ENCODE measurements at places on chromosomes 11 and 22.

GRCh38 chr22:29449296-29449875 lies 11.0 kb downstream of the RFPL1 start:
- no peak for DNase-seq

GRCh38 chr11:93519179-93519578 lies 24.0 kb downstream of the SMCO4 start:
- DNase-seq = no peak

DNA sequence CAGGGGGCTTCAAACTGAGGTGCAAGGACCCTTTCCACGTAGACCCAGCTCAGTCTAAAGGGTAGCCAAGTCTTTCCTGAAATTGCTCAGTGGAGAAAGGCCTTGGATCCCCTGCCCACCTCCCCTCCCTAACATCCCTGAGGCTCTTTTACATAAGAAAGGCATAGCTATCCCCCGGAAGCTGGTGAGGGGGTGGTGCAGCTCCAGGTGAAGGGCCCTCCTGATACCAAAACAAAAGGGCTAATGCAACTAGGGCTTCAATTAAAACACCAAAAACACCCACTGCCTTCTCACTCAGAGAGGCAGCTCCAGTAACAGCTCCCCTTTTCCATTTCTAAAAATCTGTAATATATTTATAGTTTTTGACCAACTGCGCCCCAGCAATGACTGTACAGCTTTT lies 5.8 kb downstream of the SHANK2 start:
- no peak for DNase-seq

GRCh38 chr11:93552874-93553273 lies 9.7 kb upstream of the SMCO4 start:
- no peak for DNase-seq

DNA sequence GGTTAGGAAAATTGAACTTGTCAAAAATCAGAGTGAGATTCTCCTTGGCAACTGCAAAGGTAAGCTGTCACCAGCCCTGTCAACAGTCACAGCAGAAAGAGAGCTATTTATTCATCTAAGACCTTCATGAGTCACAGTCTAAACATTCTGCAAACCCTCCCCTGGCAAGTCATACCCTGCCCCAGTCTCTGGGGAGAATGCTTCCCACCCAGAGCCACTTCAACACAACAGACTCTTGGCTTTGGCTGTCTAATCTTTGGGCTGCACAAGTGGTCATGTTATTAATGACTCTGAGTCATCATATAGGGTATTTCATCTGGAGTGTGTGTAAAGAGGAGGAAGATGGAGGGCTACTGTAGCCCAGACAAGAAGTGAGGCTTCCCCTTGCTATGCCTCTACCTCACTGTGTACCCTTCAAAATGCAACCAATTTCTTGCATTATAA lies 153.4 kb downstream of the CCDC34 start:
- DNase-seq = peak; percentile 56

DNA sequence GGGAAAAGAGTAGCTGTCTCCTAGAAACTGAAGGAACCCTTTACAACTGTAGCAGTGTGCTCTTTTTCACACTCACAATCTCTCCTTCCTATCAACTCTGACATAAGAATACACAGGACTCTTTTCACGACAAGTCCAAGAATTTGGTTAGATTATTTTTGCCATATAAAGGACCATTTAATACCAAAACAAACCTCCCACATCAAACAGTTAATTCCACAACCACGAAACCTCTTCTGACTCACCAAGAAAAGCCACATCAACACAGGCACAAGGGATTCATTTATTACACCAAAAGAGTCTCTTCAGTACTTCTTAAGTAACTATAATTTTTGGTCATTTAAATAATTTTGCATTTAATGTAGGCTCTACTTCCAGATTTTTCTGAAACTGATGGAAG lies 222.6 kb upstream of the PITPNB start:
- DNase-seq = peak; percentile 18

DNA sequence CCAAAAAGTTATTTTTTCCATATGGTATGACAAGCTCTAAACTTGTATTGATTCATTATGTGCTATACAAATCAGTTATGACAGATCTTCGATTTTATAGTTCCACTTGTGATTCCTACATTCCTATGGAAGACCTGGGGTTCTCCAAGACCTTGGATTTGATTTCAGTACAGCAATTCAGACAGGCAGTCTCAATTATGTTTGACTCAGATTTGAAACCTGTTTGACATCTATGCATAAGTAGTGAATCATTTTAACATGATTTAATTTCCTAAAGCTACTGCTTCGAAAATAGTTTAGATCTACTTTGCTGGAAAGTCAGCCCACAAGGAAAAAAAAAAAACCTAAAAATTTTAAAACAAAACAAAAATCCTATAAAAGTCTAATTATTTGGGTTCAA lies 820.4 kb downstream of the LUZP2 start:
- peak; percentile 3 for DNase-seq

- no peak for DNase-seq
Measured at GRCh38 chr11:85257837-85258236, 369.3 kb downstream of the DLG2 start.

DNA sequence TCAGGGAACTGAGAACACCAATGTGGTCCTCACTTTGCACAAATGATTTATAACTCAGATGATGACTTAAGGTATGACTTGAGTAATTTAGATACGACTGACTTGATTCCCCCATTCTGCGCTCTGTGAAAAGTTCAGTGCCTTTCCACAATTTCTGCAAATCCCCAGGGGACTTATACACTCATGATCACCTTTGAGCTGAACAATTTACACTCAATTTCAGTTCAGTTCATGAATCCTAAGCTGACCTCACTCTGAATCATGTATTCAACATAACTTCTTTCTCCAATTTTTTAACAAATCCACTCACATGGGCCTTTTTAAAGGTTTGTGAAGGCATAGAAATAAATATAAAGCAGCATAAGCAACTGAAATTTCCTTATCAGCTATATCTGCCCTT lies 274.2 kb downstream of the FAM76B start:
- no peak for DNase-seq

DNA sequence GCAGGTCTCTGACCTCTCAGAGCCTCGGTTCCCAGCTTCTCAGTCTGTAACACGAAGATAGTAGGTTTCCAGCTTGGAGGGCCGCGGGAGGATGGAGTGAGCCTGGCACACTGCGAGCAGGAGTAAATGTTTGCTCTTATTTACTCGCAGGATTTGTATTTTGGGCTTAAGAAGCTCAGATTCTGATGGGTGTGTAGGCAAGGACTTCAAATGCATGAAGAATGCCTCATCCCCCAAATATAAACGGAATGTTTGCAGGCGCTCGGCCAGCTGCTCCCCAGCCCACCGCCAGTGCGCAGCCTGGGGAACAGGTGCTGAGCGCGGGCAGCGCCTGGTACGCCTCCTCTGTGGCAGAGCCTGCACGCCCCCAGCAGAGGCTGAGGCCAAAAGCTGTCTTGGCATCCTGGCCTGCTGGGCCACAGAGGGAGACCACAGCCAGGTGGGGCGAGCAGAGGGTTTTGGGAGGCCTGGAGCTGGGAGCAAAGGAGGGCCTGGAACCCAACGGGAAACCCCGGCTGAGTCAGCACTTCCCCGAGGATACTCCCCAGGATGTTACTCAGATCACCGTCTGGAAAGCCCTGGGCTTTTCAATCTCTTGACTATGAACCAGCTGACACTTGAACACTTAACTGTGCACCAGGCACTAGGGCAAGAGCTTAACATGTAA lies 9.4 kb downstream of the EHD1 start:
- DNase-seq = peak; percentile 83

GRCh38 chr11:130465263-130465662 lies 16.8 kb downstream of the ADAMTS15 start:
- no peak for DNase-seq

- DNase-seq = no peak
Measured at GRCh38 chr11:102637731-102638130, 12.6 kb upstream of the MMP20 start.

- peak; percentile 41 for DNase-seq
Measured at GRCh38 chr11:72584293-72584938, 89.8 kb downstream of the PDE2A start.

DNA sequence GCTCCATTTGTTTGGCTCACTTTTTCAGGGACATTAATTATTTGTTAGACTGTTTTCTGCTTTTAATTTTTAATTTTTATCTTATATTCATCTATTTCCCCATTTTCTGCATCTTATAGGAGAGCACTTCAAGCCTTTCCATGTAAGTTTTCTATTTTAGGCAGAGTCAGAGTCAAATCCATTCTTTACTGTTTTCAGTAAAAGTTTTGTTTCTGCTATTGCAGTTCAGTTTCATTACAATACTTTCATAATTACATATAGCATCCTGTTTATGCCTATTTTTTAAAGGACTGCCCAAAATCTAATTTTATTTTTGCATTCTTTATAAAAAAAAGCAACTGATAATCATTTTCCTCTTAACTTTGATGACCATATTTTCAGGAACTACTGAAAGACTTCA lies 3.8 kb upstream of the OR10A5 start:
- DNase-seq = no peak

GRCh38 chr11:115709297-115709696 lies 205.1 kb upstream of the CADM1 start:
- DNase-seq = no peak

DNA sequence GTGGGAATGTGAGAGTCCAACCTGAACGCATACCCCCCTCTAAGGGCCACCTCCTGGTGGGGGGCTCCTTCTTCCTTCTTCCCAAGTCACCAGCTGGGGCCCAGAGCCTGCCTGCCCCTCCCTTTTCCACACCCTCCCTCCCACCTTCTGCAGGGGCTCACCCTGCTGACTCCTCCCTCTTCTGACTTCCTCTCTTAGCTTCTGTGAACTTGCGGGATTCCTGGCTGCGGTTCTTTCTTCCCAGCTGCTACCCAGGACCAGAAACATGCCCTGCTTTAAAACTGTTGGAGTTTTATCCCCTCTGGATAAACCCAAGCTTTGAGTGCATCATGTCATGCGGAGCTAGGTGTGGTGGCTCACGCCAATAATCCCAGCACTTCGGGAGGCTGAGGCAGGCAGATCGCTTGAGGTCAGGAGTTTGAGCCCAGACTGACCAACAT lies 10.2 kb downstream of the LRRC74B start:
- no peak for DNase-seq

DNA sequence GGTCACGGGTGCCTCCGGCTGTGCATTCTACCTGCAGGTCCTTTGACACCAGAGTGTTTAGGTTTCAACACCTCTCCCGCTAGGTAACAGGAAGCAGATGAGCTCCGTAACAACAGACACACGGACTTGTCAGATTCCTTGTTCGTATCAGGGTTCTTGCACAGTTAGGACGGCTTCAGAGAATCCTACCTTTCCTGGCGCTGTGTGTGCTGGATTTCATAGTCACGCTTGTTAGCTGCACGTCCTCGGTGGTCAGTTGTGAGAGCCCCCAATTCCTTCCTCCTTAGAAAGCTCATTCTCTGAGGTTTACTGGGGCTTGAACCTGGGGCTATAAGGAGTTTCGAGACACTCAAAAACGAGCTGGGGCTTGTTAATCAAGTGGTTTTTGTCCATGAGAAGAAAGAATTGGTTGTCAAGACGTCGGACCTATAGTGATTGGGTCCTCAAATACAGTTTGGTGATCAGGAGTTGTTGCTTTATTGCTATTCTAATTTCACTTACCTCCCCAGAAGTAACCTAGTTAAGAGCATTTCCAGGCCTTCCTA lies 664 bp downstream of the DDB2 start:
- no peak for DNase-seq

- DNase-seq = no peak
Measured at GRCh38 chr11:19392321-19392720, 151.6 kb upstream of the E2F8 start.

DNA sequence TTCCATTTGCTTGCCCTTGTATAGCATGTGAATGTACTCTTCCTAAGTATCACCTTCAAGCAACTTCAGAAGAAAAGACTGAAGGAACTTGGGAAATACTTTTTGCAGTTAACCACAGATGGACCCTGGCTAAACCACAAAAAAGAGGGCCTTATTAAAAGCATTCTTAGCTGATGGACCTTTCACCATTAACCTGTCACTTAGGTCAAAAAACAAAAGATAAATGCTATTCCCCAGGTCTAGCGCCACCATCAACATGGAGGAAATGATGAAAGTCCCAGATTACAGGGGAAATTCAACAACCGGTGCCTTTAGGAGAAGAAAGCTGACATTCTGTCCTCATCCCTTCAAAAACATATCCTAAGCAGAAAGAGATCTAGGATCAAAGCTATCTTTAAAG lies 29.5 kb downstream of the STK33 start:
- no peak for DNase-seq

- DNase-seq = no peak
Measured at GRCh38 chr11:16789063-16789420, 50.6 kb downstream of the C11orf58 start.

- DNase-seq = peak; percentile 89
Measured at GRCh38 chr22:32623943-32624342, 149.3 kb downstream of the FBXO7 start.

- no peak for DNase-seq
Measured at GRCh38 chr11:23976426-23976825, 520.4 kb upstream of the LUZP2 start.

- DNase-seq = no peak
Measured at GRCh38 chr11:88420165-88420791, 82.7 kb upstream of the CTSC start.

DNA sequence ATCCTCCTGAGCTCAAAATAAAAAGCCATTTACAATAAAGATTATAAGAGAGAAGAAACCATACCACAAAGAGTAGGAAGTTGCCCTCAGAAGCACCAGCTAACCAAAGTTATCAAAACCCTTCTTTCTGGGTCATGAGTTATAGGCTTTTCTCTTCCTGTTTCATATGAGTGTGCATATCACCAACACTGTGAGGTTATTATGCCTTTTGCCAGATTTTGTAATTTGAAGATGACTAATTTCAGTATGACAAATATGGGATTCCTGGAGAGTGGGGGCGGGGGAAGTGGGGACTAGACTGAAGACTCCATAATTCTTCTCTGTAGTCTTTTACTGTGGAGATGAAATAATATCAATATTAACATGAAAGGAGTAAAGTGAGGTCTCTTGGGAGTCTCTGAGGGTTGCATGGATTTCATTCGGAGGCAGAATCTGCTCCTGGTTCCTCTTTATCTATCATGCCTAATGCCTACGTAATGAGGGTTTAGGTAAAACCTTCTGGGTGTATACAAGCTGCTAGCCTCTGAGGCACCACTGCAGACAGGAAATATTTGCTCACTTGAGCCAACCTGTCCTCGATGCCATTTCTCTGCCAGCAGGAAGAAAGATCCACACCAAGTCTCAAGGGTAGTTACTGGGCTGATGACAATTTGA lies 2.1 kb downstream of the LPXN start:
- DNase-seq = peak; percentile 38

DNA sequence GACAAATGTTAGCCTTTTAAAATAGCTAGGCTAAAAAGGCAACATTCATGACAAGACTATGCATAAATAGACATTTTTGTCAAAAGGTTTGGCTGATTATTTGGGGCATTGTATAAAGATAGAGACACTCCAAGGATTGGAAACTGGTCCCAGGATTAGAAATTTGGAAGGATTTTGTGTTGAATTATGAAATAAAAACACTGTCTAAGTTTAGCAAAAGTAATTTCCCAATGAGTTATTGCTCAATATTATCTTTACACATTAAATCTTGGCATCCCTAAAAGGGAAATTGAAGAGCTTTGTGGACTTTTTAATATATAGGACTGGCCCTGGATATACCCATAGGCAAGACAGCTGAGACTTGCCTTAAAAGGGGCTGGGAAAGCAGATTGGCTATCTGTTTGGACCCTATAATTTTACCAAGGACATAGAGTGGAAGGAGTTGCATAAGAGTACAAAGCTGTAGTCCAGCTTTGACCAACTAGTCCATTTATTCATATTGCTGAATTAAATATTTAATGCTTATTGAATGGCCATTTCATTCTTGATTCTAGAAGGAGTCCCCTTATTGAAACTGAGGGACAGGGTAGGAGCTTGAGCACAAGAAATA lies 382.7 kb downstream of the METTL15 start:
- DNase-seq = no peak

GRCh38 chr11:126391970-126392632 lies 36.6 kb downstream of the ST3GAL4 start:
- DNase-seq = no peak

GRCh38 chr22:42475122-42475521 lies 42.9 kb upstream of the NFAM1 start:
- DNase-seq = no peak
